ENCODE measurements at places on chromosomes 2 and 18.

GRCh38 chr2:143205106-143205764 is 76.0 kb downstream of the ARHGAP15 start:
- no peak for DNase-seq

DNA sequence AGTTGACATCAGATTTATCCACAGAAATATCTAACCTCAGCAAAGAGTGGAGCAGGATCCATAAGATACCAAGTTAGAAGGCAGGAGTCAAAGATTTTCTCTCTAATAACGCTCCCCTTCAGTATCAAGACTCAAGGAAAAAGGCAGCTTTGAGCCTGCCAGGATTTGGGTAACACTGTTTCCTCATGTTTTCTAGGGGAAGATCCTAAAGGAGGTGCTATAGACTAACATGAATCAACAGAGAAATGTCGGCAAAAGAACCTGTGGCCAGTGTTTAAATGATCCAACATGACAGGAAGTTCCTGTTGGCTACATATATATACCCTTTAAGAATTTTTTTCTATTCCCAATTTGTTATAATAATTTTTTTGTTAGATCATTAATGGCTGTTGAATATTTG is 402.3 kb downstream of the TGIF1 start:
- no peak for DNase-seq

GRCh38 chr2:146985753-146986152 is 859.1 kb upstream of the ACVR2A start:
- DNase-seq: no peak

DNA sequence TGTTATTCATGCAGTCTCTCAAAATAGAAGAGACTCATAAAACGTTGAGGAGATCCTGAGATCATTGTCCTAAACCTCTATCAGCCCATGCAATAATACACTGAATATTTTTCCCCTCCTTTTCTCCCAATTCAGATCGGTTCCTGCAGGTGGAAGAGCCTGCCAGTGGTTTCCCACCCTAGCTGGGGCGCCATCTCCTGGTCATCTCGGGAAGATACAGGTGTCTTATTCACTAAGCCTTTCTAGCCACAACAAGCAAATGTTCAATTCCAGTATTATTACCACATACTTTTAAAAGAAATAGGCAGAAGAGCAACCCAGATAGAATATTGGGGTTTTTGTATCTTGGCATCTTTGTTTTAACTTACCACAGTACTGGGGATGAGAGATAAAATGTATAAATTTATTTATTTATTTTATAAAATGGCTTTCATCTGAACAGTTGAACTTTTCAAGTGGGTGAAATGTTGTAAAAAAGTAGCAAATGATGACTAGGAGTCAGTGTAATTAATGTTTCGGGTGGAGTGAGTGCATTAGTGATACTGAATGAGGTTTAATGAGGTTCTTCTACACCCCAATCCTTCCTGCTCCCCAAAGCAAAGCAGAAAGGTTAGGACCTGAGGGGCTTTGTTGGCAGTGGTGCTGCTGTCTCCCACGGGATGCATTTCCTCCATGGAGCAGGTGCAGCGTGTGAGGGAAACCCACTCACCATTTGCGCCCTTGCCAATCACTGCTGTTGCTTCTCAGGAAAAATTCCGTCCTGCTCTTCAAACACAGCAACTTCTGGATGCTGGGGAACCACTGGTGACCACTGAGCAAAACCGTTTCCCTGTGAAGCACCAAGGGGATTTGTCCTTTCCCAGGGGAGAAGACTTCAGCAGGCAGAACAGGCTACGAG is 147.1 kb upstream of the FHL2 start:
- peak; percentile 4 for DNase-seq

- DNase-seq: no peak
Measured at GRCh38 chr2:46769809-46770208, 145.8 kb downstream of the MCFD2 start.

DNA sequence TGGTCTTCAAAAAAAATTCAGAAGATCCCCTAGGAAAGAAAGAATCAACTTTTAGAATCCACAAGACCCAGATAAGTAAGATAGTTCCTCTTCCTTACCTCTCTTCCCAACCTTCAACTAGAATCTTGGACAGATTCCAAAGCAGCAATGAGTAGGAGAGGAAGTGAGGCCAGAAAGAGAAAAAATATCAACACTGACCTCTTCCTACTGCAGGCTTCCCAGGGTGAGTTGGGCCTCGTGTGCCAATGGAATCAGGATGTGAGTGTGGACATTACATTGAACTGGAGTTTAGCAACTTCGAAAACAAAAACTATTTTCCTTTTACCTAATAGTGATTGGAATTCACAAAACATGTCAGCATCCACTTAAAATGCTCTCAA is 102.5 kb upstream of the PIEZO2 start:
- no peak for DNase-seq
